ENCODE measurements at places on chromosomes 11 and 22. TPM values are rescaled to one million over a fixed set of nuclear protein-coding genes. Genes with fewer than 3 reads are reported as not detected.

RPLP2 gene
- total RNA-seq, result 2,313 TPM

LRFN4 gene
- total RNA-seq, result 115 TPM

CYB5R2 gene
- total RNA-seq, result 5.5 TPM

OR52A1 gene
- not detected for total RNA-seq

GGT5 gene
- total RNA-seq, result 4.6 TPM

All from A549 treated with Mapracorat at 1 μM for 4 hours (cell line).